ENCODE measurements at places on chromosomes 5 and 9. TPM values are rescaled to one million over a fixed set of nuclear protein-coding genes. Genes with fewer than 3 reads are reported as not detected.

DNA sequence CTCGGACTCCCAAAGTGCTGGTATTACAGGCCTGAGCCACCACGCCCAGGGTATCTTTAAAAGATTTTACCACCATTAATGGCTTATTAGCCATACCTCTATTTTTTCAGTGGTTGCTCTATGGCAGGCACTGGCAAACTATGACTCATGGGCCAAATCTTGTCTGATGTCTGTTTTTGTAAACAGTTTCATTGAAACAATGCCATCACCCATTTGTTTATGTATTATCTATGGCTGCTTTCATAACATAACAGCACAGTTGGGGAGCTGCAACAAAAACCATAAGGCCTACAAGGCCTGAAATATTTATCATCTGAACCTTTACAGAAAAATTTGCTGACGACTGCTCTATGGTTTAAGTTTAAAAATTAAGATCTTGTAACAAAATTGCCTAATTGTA is 66.8 kb downstream of the SLC38A9 start:
- no peak for DNase-seq

DNA sequence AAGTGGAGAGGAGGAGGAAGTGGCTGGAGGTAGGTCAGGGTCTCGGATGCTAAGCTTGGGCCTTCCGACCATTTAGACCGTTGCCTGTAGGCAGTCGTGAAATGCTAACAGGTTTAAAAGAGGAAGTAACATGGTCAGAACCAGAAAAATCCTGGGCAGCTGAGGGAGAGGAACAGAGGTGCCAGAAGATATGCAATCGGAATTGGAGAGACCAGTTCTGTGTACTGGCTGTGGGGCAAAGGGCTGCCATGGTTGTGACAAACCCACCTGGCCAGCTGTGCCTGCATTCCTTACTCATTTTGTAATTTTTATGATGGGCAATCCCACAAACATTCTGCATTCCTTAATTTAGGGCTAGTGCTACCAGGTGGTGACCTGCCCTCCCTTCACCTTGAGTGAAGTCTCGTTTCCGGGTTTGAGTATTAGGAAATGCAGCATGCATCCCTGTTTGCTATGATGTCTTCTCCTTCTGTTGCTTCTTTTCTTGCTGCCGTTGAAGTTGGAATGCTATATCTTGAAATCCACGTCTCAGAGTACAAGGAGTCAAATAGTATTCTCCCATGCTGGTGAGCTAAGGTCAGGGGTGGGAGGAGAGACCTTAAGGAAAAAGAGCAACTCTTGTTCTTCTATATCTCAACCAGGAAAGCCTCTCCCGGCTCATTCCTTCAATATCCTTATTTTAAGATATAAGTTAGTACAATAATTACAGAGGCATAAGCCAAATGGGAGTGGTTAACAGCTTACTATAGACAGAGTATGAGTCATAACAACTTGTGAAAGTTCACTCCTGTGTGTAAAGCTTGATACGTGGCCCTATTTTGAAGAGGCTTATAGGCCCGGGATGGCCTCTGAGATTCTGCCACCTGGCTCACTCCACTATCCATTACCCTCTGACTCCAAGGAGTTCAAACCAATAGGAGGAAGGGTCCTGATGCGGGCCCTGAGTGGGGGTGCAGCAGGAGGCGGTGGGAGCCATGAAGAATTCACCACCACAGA is 37.0 kb downstream of the B4GALT1 start:
- no peak for DNase-seq

- DNase-seq, result no peak
These were observed 36.0 kb downstream of the WWC1 start for GRCh38 chr5:168327451-168327850.

DNA sequence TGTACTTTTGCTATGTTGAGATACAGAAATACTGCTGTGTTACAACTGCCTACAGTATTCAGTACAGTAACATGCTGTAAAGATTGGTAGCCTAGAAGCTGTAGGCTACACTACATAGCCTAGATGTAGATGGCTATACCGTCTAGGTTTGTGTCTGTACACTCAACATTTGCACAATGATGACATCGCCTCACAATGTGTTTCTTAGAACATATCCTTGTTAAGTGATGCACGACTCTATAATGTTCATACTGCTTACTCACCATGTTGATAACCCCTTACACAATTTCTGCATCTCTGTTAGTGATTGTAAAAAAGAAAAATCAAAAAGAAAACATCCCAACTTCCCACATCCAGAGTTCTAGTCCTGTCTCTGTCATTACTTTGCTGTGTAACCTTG is 450.0 kb downstream of the CCDC171 start:
- DNase-seq, result no peak

- DNase-seq, result no peak
These were observed 118.4 kb downstream of the INSYN2B start for GRCh38 chr5:169861934-169862333.

- DNase-seq, result no peak
These were observed 30.9 kb upstream of the SHOC1 start for GRCh38 chr9:111825468-111826145.

GRCh38 chr9:122113574-122113973 is 20.5 kb upstream of the TTLL11 start:
- no peak for DNase-seq

DNA sequence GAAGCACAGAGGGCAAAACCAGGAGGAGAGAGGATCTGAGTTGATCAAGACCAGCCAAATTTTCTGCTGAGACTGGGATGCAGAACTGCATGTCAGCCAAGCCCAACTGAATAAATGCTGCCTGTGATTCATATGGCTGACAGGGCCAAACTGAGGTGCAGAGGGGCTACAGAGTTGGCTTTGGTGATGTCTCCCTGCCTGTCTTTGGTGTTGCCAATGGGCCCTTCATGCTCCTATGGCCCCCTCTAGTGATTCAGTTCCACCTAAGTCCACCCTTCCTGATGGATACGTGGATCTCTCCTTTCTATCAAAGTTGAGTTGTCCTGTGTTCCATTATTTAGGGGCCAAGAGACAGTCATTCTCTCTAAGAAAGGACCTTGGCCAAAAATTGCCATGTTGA is 163.6 kb upstream of the TLE4 start:
- no peak for DNase-seq

- DNase-seq, result no peak
These were observed 101.3 kb downstream of the PHF2 start for GRCh38 chr9:93677641-93678136.

DNA sequence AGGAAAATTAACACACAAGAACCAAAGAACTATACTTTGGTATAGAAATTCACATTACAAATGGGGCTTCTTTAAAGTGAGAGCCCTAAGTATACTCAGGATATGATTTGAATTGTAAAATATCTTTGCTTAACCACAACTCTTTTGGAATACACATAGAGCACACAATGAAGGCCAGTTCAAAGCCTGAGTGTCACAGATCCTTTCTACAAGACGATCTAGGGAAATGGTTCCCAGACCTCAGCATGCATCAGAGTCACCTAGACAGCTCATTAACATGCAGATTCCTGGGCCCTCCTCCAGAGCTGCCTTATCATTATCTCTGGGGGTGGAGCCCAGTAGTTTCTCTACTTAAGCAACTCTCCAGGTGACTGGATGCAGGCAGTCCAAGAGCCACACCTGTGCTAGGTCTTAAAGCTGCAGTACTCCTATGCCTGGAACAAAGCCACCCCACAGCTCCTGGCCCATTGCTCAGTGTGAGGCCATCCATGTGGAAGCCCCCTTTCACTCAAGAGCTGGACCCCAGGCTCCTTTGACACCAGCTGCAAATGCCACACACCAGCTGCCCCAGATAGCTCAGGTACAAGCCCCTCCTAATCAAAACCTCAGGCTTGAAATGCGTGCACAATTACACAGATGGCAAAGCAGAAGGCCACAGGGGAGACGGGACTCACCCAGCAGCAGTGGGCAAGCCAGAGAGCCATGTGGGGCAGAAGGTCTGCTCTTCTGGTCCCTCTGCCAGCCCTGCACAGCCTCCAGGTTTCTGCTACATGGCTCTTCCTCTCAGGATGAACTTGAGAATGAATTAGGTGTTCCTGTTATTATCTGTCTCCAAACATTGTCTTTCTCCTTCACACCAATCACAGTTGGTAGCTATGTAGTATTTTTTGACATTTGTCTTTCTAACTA is 106.1 kb downstream of the SH3TC2 start:
- DNase-seq, result no peak

GRCh38 chr5:132788508-132788907 is 11.5 kb upstream of the SEPTIN8 start:
- DNase-seq, result no peak

DNA sequence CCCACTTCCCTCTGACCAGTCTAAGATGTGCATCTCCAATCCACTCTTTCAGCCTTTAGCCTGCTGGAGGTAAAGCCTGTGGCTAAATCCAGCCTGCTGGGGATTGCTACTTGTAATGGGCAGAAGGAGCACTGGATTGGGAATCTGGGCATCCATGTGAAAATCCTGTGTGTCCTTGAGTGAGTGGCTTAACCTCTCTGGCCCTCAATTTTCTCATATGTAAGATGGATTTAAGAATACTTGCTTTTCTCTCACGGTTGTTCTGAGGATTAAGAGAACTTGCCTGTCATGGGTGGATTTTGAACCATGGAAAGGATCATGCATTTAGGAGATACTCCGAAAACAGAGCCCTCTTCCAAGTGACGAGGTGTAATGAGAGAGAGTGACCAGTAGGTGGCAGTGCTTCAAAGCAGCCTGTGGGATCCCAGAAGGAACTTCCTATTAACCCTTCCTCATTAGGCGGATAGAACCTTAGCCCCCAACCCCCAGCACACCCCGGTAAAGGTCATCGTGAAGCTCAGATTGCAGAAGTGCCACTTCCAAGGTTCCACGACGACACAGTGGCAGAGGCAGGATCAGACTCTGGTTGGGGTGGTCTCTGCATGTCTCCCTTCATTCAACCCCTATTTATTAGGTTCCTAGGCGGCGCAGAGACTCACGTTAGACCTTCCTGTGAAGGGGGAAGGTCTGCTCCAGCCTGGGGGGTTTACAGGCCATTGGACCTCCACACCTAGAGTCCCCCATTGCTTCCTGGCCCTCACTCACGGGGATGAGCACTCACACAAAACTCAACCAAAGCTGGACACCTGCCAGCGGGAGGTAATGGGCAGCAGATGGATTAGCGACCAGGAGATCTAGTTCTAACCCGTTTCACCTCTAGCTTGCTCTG is 68.7 kb upstream of the ZNF618 start:
- DNase-seq, result no peak

- DNase-seq, result no peak
These were observed 11.4 kb upstream of the MACIR start for GRCh38 chr5:103247118-103247517.

GRCh38 chr9:5800969-5801738 is 31.8 kb downstream of the ERMP1 start:
- DNase-seq, result no peak

- no peak for DNase-seq
These were observed 441.4 kb downstream of the SH3GL2 start for GRCh38 chr9:18020121-18020745.

- DNase-seq, result no peak
These were observed 2.6 kb downstream of the CTNNAL1 start for GRCh38 chr9:109010746-109011145.

DNA sequence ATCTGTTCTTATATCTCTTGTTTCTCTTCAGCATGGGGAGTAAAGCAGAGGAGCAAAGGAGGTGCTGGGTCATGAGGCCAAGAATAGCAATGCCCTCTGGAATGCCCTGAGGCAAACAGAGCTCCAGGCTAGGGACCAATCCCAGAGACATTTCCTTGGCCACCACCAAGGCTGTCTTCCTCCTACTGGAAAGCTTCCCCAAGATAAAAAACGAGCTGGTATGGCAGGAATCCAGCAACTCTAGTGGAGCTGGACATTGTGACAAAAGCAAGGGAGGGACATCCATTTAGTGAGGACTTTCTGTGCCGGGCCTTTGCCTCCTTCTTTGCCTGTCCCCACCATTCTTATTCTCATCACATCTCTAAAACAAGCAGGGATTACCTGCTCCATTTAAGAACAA is 161.6 kb downstream of the ASTN2 start:
- no peak for DNase-seq

CTNNA1 gene
- total RNA-seq, result 3.7 TPM

C1QTNF2 gene
- total RNA-seq, result not detected

INSL6 gene
- not detected for total RNA-seq

KCTD16 gene
- 0.07 TPM for total RNA-seq

TRIP13 gene
- 0.39 TPM for total RNA-seq

BRINP1 gene
- total RNA-seq, result not detected
